ENCODE measurements at places on chromosomes 16 and 17.

- DNase-seq = peak; percentile 88
Observed at GRCh38 chr16:66007717-66008116, 358.8 kb upstream of the CDH5 start.

- DNase-seq = no peak
Observed at GRCh38 chr16:56262551-56263245, 71.4 kb downstream of the GNAO1 start.

- no peak for DNase-seq
Observed at GRCh38 chr16:50360779-50361178, 8.0 kb downstream of the BRD7 start.

- DNase-seq = no peak
Observed at GRCh38 chr16:8628981-8629725, 7.7 kb downstream of the METTL22 start.

GRCh38 chr17:64614266-64615027, 47.7 kb downstream of the SMURF2 start:
- peak; percentile 70 for DNase-seq

DNA sequence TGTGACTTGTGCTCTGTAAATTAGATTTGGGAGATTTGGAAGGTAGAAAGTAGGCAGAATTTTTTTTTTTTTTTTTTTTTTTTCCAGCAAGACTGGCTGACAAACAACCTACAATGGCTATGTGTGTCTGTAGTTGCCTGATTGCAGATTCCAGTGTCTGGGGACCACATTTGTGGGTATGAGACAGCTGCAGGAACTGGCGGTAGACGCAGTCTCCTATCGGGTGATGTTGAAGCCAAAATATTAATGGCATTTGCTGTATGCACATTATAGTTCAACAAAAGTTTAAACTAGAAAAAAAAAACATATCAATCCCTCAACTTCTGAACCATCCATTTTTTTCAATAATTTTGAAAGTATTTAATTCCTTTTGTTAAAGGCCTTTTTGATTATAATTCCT, 665.2 kb downstream of the TOX3 start:
- no peak for DNase-seq

- DNase-seq = peak; percentile 31
Observed at GRCh38 chr17:27530764-27531391, 74.6 kb downstream of the KSR1 start.

DNA sequence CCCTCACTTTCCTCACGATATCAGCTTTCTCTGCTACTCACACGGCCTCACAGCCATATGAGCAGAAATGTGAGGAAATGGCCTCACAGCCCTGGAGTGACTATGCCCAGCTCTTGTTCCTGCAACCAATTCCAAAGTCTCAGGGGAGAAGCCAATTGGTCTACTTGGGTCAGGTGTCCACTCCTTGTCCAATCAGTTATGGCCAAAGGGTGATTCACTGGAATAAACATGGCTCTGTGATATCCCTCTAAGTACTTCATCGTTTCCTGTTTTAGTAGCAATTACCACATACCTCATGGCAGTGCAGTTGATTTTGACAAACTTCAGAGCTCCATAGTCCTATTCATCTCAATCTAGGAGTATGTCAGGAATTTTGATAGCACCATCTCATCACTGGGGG, 195.4 kb downstream of the KATNIP start:
- no peak for DNase-seq

- DNase-seq = no peak
Observed at GRCh38 chr17:60159479-60159866, 9.7 kb downstream of the CA4 start.

- no peak for DNase-seq
Observed at GRCh38 chr17:56031636-56032035, 121.6 kb upstream of the ANKFN1 start.

DNA sequence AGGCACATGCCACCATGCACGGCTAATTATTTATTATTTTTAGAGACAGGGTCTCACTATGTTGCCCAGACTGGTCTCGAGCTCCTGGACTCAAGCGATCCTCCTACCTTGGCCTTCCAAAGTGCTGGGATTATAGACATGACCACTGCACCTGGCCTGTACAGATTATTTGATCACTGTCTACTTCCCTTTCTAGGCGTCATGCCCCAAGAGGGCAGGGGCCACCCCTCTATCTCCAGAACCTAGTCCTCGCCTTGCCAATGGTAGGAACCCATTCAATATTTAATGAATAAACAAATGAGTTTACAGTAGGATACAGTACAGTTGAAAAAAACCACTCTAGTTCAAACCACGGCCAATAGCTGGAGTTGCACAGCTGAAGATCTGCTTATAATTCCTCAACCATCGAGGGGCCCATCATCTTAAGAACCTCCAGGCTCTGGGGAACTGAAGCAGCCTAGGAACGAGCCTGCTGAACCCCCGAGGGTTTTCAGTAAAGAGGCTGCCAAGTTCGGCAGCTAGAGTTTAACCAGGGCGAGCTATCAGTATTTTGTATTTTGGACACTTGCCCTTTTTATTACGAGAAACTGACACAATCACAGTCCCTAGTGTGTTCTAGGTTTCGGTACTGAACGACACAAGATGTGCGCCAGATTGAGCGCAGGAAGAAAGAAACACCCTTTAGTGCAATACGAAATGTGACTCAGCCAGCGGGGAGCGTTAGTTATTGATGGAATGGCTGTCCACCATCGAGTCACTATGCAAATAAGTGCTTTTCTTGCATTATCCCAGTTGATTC, 14.6 kb downstream of the ADCY9 start:
- DNase-seq = no peak

- no peak for DNase-seq
Observed at GRCh38 chr16:61014869-61015268, 1021.4 kb downstream of the CDH8 start.

DNA sequence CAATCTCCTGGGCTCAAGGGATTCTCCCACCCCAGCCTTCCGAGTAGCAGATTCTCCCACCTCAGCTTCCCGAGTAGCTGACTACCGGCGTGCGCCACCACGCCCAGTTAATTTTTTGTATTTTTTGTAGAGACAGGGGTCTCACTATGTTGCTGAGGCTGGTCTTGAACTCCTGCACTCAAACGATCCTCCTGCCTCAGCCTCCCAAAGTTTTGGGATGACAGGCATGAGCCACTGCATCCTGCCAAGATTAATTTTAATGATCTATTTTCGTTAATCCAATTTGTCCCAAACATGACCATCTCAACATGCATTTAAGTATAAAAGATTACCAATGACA, 1.2 kb downstream of the ZC3H7A start:
- DNase-seq = no peak

DNA sequence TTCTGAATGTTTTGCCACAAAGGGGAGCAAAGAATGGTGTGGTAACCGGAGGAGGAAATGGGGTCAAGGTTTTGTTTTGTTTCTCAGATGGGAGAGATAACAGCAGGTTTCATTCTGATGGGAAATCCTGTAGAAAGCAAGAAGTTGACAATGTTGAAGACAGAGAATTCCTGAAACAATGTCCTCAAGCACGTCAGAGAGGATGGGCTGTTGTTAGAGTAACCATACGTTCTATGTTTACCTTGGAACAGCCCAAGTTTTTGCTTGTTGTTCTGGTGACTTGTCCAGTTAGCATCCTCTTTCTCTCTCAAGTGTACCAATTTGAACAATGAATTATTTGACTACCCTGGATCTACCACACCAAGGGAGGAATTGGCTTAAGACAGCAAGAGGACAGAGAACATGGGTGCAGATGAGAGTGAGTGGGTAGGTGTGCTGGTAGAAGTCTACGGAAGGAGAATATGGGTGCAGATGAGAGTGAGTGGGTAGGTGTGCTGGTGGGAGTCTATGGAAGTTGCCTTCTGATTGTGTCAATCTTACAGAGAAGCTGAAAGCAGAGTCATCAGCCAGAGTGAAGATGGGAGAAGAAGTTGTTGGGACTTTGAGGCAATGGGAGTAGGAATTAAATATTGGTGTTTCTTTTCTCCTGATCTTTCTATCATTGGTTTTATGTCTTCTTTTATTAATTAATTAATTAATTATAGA, 14.8 kb upstream of the NSRP1 start:
- DNase-seq = no peak

DNA sequence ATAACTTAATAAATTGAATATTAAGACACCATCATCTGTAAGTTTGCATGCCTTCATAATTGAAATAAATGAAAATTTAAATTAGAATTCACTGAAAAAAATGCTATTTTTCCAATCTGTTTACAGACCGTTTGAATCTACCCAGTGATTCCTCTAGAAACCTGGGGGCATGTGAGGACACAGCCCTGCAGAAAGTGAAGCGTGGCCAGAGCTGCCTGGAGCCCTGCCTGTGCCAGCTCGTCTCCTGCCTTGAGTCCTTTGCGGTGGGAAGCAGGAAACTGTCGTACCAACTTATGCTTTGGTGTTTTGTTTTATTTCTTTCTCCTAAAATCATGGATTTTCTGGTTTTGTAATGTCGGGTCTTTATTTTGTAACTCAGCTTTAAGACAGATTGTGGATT, 67.8 kb upstream of the FA2H start:
- no peak for DNase-seq

DNA sequence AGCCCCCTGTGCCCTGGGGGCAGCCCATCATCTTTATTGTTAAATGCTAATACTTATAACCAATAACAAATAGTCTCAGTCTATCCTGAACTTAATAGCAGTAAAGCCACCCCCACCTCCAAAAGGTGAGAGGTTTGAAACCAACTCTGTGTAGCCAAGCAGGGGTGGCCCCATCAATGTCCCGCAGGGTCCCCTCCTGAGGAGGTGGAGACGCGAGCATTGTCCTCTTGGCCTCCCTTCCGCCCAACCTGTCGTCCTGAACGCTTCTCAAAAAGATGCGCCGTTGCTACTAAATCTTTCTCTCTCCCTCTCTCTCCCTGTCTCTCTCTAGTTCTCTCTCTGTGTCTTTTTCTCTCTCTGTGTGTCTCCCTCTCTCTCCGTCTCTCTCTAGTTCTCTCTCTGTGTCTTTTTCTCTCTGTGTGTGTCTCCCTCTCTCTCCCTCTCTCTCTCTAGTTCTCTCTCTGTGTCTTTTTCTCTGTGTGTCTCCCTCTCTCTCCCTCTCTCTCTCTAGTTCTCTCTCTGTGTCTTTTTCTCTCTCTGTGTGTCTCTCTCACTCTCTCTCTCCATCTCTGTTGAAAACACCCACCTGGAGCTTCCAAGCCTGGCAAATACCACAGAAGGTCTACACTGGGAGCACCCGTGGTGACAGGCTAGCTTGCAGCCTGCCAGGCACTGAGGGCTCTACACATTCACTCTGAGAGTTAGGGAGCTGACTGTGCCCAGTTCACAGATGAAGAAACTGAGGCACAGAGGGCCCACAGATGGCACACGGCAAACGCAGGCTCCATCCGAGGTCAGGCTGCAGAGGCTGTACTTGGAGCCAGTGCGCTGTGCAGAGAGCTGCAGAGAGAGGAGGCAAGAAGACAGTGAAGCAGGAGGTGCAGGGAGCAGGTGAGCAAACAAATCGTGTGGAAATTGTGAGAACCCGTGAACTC, 185.9 kb downstream of the C16orf95 start:
- DNase-seq = no peak

- no peak for DNase-seq
Observed at GRCh38 chr16:56355221-56355620, 70.1 kb downstream of the AMFR start.

DNA sequence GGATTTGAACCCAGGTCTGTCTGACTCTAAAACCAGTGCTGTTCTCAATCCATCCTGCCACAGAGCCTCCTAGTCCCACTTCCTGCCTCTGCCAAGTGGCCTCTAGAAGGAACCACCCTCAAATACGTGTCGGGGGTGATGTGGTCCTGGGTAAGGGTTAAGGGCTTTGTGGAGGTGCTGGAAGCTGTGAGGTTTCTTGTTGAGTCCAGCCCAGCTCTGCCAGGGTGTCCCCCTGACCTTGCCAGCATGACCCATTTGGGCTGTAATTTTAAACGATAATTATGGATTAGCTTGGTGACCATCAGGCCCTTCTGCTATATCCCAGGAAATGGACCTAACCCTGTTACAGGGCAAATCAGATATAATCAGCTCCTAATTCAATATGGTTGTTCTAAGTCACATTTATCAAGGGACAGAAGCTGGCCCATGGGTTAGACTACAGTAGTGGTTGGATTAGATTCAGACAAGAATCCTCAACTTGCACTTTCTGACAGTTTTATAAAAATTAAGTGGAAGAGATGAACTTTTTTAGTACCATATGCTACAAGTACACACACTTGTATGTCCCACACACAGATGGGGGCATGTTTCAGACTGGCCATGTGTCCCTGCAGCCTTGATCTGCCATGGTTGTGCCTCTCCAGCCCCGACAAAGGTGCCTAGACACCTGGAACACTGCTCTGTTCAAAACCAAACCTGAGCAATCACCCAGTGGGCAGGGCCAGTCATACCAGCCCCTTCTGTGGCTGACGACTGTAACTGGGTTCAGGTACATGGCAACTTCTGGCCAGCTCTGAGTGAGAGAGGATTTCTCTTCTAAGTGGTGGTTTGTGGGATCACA, 48.0 kb downstream of the SMPD3 start:
- DNase-seq = no peak

DNA sequence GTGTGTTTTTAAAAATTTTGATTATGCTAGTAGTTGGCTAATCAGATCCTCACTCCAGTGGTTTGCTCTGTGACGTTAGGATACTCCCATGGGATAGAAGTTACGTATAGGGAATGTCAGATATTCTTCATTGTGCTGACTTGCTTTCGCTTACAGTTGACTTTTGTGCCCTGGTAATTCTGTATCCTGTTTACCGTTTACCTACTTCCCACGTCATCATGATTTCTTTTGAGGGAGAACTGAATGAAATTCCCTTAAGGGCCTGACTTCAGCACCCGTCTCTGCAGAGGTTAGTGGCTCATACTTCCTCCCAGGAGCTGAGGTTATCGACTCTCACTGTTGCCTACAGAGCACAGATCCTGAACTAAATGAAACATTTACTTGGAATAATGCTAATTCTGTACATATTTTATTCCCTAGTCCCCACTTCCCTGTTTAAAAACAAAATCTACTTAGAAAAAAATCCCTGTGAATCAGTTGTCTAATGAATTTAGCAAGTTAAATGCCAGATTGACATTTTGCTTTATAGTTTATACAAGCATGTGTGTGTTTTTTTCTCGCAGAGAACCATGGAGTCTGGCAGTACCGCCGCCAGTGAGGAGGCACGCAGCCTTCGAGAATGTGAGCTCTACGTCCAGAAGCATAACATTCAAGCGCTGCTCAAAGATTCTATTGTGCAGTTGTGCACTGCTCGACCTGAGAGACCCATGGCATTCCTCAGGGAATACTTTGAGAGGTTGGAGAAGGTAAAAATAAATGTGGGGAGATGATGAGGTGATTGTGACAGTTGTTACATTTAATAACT, 2.8 kb downstream of the PRKAR1A start:
- peak; percentile 85 for DNase-seq

DNA sequence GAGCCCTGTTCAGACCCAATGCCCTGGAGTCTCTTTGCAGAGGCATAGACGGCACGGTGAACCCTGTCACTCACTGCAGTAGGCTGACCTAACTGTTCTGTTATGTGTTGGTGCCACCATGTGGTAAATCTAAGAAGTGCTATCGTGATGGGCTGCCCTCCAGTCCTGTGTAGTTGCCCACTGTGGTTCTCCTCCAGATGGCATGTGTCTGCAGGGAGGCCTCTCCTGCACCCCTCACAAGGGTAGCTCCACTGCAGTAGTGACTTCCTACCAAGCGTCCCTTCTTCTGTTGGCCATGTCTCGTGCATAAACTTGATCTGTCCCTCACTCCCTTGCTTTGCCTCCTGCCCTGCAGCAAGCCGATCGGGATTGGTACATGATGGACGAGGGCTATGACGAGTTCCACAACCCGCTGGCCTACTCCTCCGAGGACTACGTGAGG, 5.8 kb downstream of the DHX38 start:
- peak; percentile 63 for DNase-seq

- peak; percentile 49 for DNase-seq
Observed at GRCh38 chr16:89711601-89712273, 9.0 kb downstream of the VPS9D1 start.
